ENCODE measurements at places on chromosomes 5 and 9.

GRCh38 chr5:64594601-64595000 is 88.8 kb downstream of the RGS7BP start:
- DNase-seq: no peak

DNA sequence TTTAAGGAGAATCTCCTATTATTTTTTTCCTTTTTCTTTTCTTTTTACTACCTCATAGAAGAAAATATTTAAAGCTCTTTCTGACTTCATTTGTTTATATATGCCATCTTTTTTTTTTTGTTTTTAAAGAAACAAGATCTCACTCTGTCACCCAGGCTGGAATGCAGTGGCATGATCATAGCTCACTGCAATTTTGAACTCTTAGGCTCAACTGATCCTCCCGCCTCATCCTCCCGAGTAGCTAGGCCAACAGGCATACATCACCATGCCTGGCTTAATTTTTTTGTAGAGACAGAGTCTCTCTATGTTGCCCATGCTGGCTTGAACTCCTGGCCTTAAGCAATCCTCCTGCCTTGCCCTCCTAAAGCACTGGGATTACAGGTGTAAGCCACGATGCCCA is 59.5 kb downstream of the LNPEP start:
- DNase-seq: no peak

GRCh38 chr5:96093340-96093739 is 131.7 kb upstream of the ELL2 start:
- no peak for DNase-seq

DNA sequence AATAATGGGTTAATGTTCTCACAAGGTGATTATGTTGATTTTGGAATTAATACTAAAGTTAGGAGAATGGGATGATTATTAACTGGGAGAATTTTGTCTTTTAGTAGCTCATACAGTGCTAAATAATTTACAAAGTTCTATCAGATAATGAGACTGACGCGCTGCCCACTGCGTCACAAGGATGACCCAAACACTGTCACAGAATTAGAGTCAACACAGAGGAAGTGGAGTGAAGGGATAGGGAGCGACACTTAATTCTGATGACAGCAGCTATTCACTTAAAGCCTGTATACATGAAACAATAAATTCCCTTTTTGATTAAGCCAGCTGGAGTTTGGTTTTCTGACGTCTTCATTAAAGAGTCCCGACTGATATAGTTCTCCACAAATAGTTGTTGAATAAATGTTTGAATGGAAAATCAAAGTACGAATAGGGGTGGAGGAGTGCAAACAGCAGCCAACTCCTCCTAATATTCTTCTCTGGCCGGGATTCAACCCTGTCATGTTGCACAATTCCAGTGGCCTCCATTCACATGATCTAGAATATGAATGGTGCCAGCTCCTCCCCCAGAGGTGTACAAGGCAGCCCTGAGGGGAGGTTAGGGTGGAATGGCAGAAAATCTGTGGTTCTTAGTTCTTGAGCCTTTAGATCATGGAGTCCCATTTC is 140.3 kb downstream of the PCSK1 start:
- DNase-seq: no peak

DNA sequence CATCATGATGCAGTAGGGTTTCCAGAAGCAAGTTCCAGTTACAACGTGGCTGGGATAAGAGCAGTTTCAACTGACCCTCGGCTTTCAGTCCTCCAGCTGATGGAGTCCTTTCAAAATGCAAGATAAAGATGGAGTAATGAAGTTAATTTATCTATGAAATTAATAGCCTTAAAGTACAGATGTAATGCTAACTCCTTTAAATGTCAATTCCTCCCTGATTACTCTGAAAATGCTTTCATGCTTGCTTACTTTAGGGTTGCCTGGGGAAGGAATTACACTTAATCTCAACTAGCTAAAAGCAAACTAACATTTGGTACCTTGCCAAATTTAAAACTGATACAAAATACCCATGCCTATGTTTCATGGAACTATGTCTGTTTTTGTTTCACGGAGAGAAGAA is 178.4 kb downstream of the KIAA0825 start:
- no peak for DNase-seq

DNA sequence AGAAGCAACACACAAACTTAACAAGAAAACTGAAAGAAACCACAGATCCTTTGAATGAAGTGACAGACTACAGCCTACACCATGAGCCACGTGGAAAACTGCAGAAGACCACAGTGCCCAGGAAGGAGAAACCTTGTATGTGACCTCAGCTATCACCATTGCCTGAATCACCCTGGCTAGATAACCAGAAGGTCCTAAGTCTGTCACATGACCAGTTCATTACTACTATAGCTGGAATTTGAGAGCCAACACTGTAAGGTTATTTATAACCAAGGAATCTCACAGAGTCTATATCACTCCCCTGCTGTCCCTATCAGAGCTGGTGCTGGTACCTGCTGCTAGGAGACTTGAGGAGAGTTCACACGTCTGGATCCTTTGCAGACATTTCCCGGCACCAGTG is 90.3 kb upstream of the FBXL17 start:
- no peak for DNase-seq

GRCh38 chr9:13569602-13570067 is 290.1 kb upstream of the MPDZ start:
- DNase-seq: no peak

DNA sequence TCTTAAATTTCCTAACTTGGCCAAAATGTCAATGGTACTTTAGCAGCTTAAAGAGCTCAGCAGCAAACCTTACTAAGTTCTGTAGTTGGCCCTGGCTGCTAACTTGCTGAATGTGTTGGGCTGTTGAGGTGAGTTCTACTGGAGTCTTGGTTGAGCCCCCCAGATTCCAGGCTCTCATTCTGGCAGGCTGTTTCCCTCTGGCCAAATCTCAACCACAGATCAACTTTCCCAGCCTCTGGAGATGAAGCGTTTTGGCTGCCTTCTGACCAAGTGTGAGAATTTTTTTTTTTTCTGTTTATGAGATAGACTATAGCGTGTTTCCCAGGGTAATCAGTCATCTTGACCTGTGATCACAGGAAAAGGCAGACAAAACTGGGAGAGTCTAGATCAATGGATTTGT is 343.7 kb downstream of the EBF1 start:
- no peak for DNase-seq

DNA sequence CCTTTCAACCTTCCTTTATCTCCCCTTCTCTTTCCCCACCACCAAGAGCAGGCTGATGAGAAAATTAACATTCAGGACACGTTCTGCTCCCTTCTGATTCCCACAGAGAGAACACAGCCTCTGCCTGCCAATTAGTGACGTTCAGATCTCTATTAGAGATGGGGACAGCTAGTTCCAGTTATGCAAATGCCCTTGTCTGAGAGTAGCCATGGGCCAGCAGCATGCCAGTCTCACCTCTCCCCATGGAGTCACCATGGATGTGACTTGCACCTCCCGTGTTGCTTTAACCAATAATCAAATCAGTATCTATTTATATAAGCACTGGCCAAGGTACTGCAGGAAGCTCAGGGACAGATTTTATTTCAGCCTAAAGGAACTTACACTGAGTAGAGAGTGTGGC is 61.3 kb downstream of the KCNIP1 start:
- no peak for DNase-seq

DNA sequence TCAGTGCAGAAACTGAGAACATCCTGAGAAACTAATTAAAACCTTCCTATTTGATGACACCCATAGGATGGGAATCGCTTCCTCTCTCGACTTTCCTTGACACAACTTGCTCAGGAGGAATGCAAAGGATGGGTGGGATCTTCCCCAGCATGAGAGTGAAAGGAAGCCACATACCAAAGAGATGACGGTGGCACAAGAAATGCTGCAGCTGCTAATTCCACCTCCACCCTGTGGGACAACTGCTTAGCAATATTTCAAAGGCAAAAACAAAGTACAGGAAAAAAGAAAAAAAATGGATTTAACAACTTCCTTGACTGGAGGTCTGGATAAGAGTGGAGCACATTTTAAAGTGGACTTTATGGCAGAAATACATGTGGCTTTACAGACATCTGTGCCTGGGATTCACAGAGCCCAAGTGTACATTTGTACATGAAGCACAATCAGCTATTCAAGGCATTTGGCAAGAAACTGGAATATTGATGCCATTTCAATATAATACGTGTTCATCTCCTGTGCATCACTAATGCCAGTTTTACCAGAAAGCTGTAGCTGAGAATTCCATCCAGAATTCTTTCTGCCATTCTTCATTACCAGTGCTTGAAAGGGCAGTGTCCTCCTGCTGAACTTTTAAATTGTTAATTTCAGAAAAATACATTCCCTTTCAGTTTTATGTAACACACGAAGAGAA is 359.2 kb upstream of the ACTBL2 start:
- DNase-seq: no peak

DNA sequence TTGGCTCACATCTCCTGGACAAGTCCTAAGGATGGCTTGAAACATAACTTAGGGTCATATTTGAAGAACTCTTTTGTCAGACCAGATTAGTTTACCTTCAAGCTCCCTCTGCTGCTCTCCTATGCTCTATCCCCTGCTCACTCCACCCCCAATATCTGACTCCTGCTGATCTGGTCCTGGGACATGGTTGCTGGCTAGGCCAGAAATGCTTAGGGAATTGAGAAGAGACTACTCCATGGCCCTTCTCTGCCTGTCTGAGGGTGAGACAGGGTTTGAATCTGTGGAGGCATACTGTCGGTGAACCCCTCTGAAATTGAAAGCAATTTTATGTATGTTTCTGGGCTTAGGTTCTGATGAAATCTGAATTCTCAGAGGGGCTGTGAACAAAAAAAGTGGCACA is 3.3 kb downstream of the OTULIN start:
- peak; percentile 20 for DNase-seq

DNA sequence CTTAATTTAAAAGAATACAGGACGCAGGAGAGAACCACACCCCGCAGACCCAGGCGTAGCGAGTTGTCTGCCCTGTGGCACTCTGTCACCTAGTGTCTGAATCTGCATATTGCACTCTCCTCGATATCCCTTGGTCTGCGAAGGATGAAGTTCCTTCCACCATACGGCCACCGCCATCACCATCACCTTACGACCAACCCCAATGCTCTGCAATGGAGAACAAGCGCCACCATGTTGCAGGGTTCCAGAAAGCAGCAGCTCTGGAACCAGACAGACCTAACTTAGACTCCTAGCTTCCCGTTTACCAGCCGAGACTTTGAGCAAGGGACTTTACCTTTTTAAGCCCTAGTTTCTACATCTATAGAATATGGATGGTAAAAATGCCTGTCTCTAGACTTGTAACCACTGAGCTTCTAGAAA is 77.4 kb upstream of the DMRT1 start:
- DNase-seq: peak; percentile 60

GRCh38 chr5:54895816-54896341 is 89.5 kb downstream of the ESM1 start:
- DNase-seq: no peak

GRCh38 chr5:157602505-157602904 is 26.9 kb upstream of the ADAM19 start:
- DNase-seq: peak; percentile 84

- no peak for DNase-seq
These were observed 256.9 kb upstream of the ST8SIA4 start for GRCh38 chr5:101160002-101160401.

DNA sequence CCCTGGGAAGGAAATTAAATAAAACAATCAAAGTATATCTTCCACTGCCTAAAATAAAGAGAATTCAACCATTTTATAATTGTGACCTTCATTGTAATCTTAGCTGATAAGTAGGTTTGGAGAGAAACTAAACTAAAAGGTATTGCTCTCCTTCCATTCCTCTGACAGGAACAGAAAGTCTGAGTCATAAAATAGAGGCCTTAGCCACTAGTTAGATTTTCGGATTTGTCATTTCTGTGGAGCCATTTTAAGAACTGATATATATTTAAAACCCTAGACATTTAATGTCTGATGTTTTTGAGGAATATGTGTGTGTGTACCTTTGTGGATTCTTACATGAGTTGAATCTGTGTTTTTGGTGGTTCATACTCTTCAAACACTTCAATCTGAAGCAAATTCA is 11.8 kb upstream of the TMC1 start:
- no peak for DNase-seq

DNA sequence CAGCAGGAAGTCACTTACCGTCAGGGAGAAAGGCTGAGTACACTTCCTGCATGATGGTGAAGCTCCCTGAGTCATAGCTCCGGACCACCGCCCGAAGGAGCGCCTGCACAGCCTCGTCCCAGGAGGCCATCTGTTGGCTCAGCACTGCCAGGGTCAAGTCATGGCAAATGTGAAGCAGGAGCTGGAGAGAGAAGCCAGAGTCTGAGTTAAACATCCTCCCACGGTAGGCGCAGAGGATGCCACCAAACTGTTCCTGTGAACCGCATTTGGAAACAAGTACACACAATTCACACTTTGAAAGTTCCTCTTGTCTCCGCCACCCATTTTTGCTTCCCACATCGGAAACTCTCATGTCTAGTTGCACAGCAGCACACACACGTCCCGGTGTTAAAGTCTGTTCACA is 33.9 kb downstream of the CNOT8 start:
- no peak for DNase-seq

- no peak for DNase-seq
These were observed 65.1 kb downstream of the NREP start for GRCh38 chr5:111691914-111692313.

GRCh38 chr9:21153336-21154017 is 11.8 kb upstream of the IFNW1 start:
- no peak for DNase-seq

DNA sequence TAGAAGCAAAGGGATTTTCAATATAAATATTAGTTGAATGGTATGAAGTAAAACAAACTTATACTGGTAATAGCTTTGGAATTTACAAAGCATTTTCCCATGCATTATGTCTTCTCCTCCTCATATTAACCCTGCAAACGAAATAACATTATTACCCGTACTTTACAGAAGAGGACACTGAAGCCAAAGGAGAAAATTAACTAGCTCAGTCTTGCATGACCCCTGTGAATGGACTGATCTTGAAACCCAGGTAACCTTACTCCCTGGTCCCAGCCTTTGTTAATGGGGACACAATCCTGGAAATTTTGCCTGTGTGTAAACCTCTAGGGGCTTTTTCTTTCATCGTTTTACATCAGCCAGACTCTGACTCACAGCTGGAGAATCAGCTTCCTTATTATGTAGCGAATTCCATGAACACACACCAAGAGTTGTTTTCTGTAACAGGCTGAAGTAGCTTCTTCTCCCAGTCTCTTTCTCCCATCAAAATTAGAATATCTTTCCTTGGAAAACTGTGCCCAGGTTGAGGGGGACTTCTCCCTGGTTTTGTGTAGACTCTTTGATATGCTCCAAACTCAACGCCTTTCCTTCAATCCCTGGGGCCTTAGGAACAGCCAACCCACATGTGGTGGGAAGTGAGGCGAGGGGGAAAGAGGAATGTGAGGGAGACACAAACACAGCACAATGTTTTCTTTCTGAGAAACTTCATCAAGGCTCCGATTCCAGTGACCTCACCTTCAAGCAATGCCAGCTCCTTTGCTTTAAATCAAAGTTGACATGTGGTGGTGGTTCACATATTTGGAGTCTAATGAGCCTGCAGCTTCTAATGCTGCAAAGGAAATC is 480.9 kb upstream of the PAPPA start:
- DNase-seq: no peak

DNA sequence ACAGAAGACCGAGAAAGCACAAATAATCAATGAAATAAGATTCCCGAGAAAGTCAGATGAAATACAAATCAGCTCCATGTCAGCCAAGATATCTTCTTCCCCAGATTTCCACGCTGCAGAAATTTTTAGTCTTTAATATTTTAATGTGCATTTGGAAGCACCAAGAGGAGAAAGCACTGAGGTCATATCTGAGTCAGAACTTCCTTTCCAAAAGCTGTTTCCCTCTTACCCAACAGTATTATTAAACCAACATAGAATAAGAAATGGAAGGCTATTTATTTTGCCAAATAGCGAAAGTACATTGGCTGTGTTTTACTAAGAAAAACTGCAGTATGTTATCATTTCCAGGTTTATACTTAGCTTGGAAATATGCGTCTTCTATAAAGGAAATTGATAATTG is 772.1 kb upstream of the CDH9 start:
- DNase-seq: no peak
